ENCODE measurements at places on chromosomes 6 and 20. TPM values are rescaled to one million over a fixed set of nuclear protein-coding genes. Genes with fewer than 3 reads are reported as not detected.

GRCh38 chr20:14723614-14724013 lies 386.2 kb upstream of the FLRT3 start:
- no peak for DNase-seq

GRCh38 chr20:11376998-11377397 lies 540.7 kb upstream of the BTBD3 start:
- no peak for DNase-seq

DNA sequence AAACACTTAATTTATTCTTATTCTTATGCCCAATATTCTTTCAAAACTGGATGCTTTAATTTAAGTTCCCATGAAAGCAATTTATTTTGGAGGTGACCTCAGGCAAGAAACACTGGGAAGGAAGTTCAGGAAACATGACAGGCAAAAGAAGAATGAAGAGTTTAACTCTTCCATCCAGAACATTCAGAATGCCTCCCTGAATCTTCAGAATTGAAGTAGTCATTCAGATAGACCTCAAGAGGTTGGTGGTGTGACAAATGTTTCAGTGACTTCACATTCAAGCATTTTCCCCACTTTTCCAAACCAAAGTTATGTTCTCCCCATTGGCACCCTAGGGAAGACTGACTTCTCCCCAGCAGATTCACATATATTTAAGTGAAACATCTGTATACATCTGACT lies 110.5 kb downstream of the HAO1 start:
- DNase-seq = no peak

DNA sequence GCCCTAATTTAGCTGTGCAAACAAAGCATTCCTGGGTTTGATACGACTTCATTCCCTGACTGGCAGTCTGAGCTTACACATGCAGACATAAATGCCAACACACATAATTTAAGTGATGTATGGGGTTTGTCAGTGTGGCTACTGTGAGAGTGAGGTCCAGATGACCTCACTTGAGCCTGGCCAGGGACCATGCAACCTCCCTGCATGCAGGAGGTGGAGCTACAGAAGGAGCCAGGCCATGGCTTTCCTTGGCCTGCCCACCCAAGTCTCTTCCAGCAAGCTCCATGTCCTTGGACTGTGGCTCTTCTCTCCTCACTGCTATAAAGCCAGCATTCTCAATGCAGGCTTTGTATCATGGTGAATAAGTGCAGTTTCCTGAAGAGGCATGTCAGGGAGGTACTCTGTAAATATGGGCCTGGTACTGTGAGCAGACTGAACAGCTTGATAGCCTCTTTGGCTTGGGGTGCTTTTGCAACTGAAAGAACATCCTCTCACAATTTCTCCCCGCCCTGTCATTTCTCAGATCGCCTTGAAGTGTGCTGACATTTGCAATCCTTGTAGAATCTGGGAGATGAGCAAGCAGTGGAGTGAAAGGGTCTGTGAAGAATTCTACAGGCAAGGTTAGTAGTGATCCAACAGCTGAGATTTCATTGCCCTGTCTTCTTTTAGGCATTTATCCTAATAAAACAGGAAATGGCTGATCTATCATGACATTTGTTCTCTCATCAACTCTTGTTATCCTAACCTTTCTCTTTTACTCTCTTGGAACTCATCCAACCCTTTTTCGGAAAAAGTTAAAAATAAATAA lies 69.2 kb downstream of the MTFR2 start:
- DNase-seq = no peak

Gene LAMA5
- total RNA-seq = 283 TPM

DNA sequence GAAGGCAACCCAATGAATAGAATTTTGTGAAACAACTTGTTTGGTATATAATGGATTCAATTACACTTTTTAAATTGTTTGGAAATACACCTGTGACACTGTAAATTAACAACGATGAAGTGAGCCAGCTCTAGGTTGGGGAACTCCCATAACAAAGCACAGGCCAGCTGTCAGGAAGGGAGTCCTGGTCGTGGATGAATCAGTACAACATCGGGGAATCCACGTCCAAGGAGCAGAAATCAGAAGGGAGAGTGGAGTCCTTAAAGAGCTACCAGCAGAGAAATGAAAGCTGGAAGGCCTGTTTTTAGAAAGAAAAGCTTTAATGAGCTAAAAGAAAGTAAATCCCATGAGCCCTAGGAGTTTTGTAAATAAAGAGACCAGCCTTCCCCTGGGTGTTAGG lies 223.1 kb upstream of the SLC35B3 start:
- no peak for DNase-seq

GRCh38 chr6:132063738-132064137 lies 112.6 kb upstream of the CCN2 start:
- DNase-seq = peak; percentile 98

DNA sequence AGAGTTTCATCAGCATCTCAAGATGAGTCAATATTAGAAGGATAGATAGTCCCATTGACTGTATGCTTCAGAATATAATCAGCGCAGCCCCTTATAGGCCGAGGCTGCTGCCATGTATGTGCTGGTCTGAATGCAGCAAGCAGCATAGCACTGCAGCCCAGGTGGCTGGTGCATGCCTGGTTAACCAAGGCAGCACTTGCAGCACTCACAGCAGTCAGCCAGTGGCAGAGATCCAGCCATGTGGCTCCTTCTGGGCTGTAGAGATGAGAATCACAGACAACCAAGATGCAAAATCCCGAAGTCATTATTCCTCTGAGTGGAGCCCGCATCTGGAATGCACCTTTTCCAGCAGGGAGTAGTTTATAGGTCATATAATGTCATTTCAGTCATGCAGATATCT lies 251.9 kb downstream of the UST start:
- DNase-seq = no peak

Gene PREP
- total RNA-seq = 23.3 TPM

Data from glomerular endothelial cell (primary cell).